Activated CD4-positive, alpha-beta T cell treated with anti-CD3 and anti-CD28 coated beads, Interleukin-2, amount 50 U/mL, for 24 hours (primary cell): ENCODE measurements at places on chromosomes 1 and 21.

DNA sequence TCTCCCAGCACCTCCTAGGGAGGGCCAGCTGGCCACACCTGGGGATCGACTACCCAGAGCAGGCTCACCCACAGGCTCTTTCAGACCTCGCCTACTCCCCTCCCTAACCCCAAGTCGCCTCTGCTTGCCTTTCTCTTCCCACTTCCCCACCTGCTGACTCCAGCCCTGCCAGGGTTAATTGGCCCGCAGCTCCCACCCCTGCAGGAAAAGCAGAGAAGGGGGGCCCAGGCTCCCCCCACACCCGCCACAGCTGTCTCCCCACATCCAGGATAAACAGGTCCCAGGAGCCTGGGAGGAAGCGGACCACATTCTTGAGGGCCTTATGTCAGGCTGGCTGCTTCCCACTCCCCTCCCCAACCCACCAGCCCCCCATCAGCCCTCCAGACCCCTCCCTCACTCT is 45.0 kb downstream of the TAS1R2 start:
- DNase-seq: no peak

DNA sequence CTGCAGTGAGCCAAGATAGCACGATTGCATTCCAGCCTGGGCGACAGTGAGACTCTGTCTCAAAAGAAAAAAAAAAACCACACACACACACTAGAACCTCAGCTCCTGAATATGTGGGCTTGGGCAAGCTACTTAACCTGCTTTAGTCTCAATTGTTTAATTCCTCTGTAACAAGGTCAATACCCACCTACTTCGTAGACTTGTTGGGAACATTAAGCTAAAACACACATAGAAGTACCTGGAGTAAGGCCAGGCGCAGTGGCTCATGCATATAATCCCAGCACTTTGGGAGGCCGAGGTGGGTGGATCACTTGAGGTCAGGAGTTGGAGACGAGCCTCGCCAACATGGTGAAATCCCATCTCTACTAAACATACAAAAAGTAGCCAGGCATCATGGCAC is 77.1 kb downstream of the CLSTN1 start:
- no peak for DNase-seq

- DNase-seq: no peak
Measured at GRCh38 chr1:203180611-203181330, 5.1 kb upstream of the MYBPH start.

- DNase-seq: no peak
Measured at GRCh38 chr1:216562383-216562782, 139.1 kb upstream of the USH2A start.

GRCh38 chr1:26828411-26828991 is 2.0 kb downstream of the ZDHHC18 start:
- DNase-seq: no peak

GRCh38 chr21:35952651-35953340 is 107.5 kb downstream of the SETD4 start:
- DNase-seq: no peak

DNA sequence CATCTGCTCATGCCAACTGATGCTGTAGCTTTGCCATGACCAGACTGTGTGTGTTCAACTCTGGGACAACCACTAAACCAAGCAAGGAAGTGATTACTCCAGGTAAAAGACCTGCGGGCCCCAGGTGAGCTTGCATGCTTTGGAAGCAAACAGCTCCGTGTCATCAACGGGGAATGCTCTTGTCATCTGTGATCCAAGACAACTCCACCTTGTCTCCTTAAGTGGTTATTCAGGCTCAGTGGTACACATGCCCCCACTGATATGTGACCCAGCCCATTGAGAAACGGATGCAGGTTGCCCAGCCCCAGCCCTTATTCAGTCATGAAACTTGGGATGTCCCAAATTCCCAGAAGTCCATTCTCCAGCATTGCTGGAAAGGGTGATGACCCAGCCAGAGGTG is 89.0 kb downstream of the TIAM1 start:
- no peak for DNase-seq

- DNase-seq: no peak
Measured at GRCh38 chr1:205444931-205445645, 10.8 kb downstream of the BLACAT1 start.

- no peak for DNase-seq
Measured at GRCh38 chr1:228279722-228280105, 71.9 kb downstream of the OBSCN start.

GRCh38 chr1:94634977-94635416 is 93.4 kb upstream of the F3 start:
- DNase-seq: no peak

GRCh38 chr1:200037904-200038303 is 10.4 kb downstream of the NR5A2 start:
- DNase-seq: no peak

DNA sequence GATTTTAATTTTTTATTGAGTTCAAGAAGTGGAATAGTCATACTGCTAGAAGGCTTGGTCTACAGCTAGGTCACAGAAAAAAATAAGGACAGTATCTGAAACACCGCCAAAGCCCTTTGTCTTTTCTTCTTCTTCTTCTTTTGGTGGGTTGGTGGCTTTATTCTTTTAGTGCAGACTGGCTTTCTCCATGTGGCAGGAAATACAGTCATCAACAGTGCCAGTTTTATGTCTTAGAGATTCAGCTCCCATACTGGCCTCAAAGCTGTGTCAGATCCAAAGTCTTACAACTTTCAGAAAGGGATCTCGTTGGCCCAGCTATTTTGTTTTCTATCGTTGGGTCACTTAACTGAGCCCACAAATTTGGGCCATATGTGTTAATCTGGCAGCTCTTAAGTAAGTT is 58.2 kb downstream of the FNBP1L start:
- no peak for DNase-seq

DNA sequence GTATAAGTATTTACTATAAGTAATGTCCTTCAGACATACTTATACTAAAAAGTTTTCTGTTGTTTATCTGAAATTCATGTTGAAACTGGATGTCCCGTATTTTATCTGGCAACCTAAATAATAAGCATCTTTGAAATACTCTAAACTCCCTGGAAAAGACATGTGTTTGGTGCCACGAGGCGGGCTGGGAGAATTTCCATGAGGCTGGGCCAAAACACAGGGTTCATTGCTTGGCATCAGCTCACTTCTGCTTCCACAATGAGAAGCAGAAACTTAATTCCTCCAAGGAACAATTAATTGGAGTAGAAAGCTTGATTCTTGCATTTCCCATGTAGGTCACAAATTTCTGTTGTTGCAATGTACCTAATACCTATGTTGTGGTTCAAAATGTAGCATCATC is 110.2 kb downstream of the PSMG1 start:
- no peak for DNase-seq

DNA sequence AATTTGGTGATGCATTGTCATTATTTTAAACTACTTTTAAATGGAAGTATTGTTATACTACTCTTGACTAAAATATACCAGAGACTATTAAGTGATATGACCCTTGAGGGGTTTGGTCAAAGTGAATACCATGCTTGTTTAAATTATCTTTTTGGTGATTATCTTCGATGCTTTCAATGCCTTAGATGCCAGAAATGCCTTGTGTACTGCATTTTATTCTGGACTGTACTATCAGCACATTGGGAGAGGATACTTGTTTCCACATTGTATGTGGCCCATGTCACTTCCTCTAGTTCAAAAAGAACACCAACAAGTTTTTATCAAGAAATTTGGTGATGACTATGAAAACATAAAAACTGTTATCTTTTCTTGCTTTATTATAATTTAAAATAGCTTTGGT is 16.3 kb downstream of the MAP3K7CL start:
- no peak for DNase-seq

- no peak for DNase-seq
Measured at GRCh38 chr1:75035536-75035935, 98.7 kb upstream of the LHX8 start.

GRCh38 chr1:17540255-17541001 is 930 bp downstream of the ARHGEF10L start:
- no peak for DNase-seq

GRCh38 chr1:223704921-223705878 is 7.1 kb upstream of the CAPN2 start:
- DNase-seq: no peak

GRCh38 chr1:169610858-169611257 is 19.1 kb downstream of the SELP start:
- DNase-seq: no peak

GRCh38 chr1:41920658-41921057 is 1.9 kb upstream of the HIVEP3 start:
- DNase-seq: no peak

- no peak for DNase-seq
Measured at GRCh38 chr1:198564157-198564556, 23.7 kb upstream of the ATP6V1G3 start.
